ENCODE measurements at places on chromosomes 6 and 20. TPM values are rescaled to one million over a fixed set of nuclear protein-coding genes. Genes with fewer than 3 reads are reported as not detected.

PCMTD2 gene
- total RNA-seq = 33.8 TPM

SPEF1 gene
- 0.14 TPM for total RNA-seq

OR2J3 gene
- not detected for total RNA-seq

GTSF1L gene
- total RNA-seq = not detected

KHDC1L gene
- total RNA-seq = not detected

RUNX2 gene
- total RNA-seq = 2.5 TPM

NCOA7 gene
- total RNA-seq = 39.2 TPM

BPIFB4 gene
- total RNA-seq = not detected

SLC17A3 gene
- total RNA-seq = not detected

VIP gene
- total RNA-seq = 9.0 TPM

EDN1 gene
- 24.8 TPM for total RNA-seq

SIRPD gene
- not detected for total RNA-seq

NHSL1 gene
- total RNA-seq = 125 TPM

CCN5 gene
- total RNA-seq = 2.8 TPM

DDO gene
- total RNA-seq = 3.5 TPM

CLVS2 gene
- total RNA-seq = 0.06 TPM

SNAI1 gene
- 0.46 TPM for total RNA-seq

ZSCAN23 gene
- total RNA-seq = 1.2 TPM

PRKN gene
- 5.5 TPM for total RNA-seq

C6orf15 gene
- total RNA-seq = not detected

EFHC1 gene
- total RNA-seq = 13.8 TPM

TP53TG5 gene
- total RNA-seq = 0.85 TPM

RIMS4 gene
- total RNA-seq = 1.2 TPM

MOG gene
- not detected for total RNA-seq

C6orf58 gene
- total RNA-seq = not detected

TINAG gene
- total RNA-seq = 41.6 TPM

FOXQ1 gene
- total RNA-seq = 0.27 TPM

KCNK17 gene
- total RNA-seq = 0.18 TPM

WFDC11 gene
- not detected for total RNA-seq

PTCRA gene
- not detected for total RNA-seq

COL19A1 gene
- total RNA-seq = 1.1 TPM

SLC17A1 gene
- not detected for total RNA-seq

EYA2 gene
- total RNA-seq = 12.2 TPM

TMEM14C gene
- total RNA-seq = 77.2 TPM

CLPSL2 gene
- total RNA-seq = not detected

CDSN gene
- not detected for total RNA-seq

TMC2 gene
- total RNA-seq = not detected

GSTA3 gene
- total RNA-seq = not detected

CDH4 gene
- total RNA-seq = 0.06 TPM

SLC32A1 gene
- total RNA-seq = 0.20 TPM

FUT9 gene
- not detected for total RNA-seq

SCUBE3 gene
- total RNA-seq = 0.67 TPM

TRIM31 gene
- total RNA-seq = 80.0 TPM

EDN3 gene
- total RNA-seq = 60.6 TPM

PDSS2 gene
- total RNA-seq = 29.4 TPM

ADGRB3 gene
- 1.2 TPM for total RNA-seq

FNDC11 gene
- total RNA-seq = not detected
